ENCODE measurements at places on chromosomes 11 and 22. TPM values are rescaled to one million over a fixed set of nuclear protein-coding genes. Genes with fewer than 3 reads are reported as not detected.

KIF18A gene
- total RNA-seq, result 12.5 TPM

PHF21B gene
- total RNA-seq, result 8.6 TPM

MS4A12 gene
- not detected for total RNA-seq

KCTD17 gene
- 42.2 TPM for total RNA-seq

MEI1 gene
- 2.1 TPM for total RNA-seq

PNPLA5 gene
- total RNA-seq, result not detected

MIEF1 gene
- total RNA-seq, result 35.0 TPM
